Stimulated activated CD8-positive, alpha-beta memory T cell treated with anti-CD3 and anti-CD28 coated beads, Interleukin-2, amount 100 ng/mL, for 48 hours (primary cell): ENCODE measurements at places on chromosomes 3 and 15.

GRCh38 chr3:31890007-31890406 is 91.1 kb downstream of the OSBPL10 start:
- DNase-seq: no peak

DNA sequence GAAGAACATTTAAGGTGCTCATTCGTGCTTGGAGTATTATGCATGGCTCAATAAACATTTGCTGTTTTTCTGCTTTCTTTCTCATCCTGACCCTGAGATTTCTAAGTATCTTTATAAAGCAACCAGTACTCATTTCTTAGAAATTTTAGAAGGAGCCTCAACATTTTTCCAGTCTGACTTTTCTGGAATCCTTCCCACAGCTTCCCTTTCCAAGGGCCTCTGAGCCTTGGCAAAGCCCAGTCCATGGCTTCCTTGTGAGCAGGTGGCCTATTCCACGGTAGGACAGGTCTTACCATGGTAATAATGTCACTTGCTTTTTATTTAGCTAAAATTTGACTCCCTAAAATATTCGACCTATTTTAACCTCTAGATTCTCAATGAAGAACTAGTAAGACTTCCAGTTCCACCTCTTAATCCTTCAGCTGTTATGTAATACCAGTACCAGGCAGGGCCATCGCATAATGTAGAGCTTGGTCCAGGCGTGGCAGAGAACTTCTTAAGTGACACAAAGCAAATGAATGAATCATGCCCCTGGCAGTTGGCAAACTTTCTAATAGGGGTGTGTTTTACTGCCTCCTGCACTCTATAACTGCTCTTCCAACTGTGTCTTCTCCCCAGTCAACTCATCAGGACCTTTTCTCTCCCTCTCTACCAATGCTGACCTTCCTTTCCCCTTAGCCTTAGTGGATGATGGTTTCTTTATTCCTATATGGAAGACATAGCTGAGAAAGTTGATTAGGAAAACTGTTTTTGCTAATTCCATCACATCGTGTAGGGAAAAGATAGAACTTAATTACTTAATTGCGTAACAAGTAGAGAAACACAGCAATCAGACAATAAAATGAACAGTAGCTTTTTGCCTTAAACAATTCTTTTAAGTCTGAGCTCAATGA is 894 bp upstream of the TM4SF4 start:
- no peak for DNase-seq

- no peak for DNase-seq
These were observed 22.0 kb upstream of the ATP13A3 start for GRCh38 chr3:194508491-194509453.

- no peak for DNase-seq
These were observed 167.6 kb upstream of the EOMES start for GRCh38 chr3:27889745-27890144.

GRCh38 chr3:171994646-171995428 is 44.5 kb upstream of the FNDC3B start:
- DNase-seq: no peak

DNA sequence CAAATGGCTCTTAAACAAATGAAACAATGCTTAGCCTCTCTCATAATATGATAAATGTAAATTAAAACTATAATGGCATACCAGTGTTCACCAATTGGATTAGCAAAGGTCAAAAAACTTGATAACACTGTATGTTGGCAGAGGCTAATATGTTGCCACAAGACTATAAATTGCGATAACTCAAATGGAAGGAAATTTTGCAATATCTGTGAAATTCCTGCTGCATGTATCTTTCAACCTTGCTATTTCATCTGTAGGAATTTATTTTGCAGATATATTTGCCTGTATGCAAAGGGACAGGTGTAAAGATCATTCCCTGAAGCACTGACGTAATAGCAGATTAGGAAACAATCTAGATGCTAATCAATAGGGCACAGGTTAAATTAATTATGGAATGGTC is 191.4 kb upstream of the EIF1B start:
- DNase-seq: no peak

DNA sequence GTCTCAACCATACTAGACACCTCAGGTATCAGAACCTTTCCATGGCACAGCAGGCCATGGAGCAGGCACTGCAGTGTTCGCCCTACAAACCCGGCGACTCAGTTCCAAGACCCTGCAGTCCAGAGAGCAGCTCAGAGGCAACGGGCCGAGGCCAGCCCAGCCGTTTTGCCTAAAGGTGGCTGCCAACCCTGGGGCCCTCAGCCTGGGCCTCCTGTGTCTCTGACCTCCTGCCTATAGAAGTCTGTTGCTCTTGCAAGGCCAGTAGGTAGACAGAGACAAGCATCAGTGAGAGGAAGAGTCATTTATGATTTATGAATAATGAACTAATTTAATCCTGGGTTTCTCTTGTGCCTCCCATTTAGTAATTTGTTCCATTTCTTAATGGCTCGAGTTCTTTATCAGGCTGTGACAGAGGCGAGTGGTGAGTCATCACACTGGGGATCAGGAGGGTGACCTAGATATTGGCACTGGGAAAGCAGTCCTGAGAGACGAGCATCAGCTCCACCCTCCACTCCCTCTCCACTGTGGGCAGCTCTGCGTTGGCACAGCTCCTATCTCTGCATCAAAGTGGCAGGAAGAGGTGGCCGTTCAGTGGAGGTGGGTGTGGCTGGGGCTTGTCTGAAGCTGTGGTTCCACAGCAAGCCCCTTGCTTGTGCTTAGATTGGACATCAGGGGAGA is 79.8 kb downstream of the ABHD5 start:
- DNase-seq: no peak

GRCh38 chr3:194964809-194965208 is 279.1 kb downstream of the FAM43A start:
- DNase-seq: no peak

- DNase-seq: no peak
These were observed 33.4 kb upstream of the PLAAT1 start for GRCh38 chr3:193207290-193208273.

DNA sequence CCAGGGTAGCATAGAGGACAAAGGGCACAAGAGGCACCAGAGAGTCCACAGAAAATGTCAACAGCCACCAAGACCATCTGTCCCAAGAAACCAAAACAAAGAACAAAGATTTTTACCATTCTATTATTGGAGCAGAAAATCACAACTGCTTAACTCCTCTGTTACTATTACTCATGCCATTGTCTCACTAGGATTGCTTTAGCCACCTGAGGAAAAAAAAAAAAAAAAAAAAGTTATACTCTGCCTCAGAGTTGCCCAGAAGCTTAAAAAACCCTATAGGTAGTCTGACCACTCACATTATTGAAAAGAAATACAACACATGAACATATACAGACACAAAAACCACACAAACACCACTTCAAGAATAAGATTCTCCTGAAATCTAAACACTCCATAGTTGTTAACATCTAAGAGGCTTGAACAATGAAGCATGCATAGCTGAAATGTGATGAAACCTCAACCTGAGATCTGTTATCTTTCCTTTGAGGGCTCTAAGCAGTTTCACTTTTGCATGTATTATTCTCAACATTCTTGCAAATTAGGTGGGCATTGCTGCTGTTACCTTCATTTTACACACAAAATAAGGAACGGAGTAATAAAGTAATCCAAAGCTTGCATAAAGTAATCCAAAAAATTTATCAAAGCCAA is 85.4 kb downstream of the IGSF11 start:
- DNase-seq: no peak

DNA sequence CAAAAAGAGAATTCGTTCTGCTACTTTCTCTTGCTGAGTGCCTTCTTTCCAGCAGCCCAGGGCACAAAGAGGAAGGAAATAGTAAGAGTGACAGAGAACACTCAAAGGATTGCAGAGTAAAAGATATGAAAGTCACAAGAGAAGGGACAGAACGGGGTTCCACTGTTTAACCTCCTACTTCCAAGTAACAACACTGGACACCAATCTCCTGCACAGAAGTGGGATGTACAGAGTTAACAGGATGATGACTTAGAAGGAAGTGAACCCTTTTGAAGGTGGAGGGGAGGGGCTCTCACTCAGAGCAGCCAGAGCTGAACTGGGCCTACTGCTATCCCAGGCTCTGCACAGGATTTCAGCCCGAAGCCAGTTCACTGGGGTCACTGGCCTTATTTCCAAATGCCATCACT is 130.1 kb upstream of the PRICKLE2 start:
- no peak for DNase-seq

- no peak for DNase-seq
These were observed 10.8 kb downstream of the CLCN2 start for GRCh38 chr3:184350618-184351017.

- DNase-seq: no peak
These were observed 52.6 kb downstream of the ARNT2 start for GRCh38 chr15:80456517-80457492.

- no peak for DNase-seq
These were observed 20.4 kb downstream of the UACA start for GRCh38 chr15:70742928-70743327.

- DNase-seq: no peak
These were observed 20.9 kb downstream of the GPD1L start for GRCh38 chr3:32127219-32127826.

DNA sequence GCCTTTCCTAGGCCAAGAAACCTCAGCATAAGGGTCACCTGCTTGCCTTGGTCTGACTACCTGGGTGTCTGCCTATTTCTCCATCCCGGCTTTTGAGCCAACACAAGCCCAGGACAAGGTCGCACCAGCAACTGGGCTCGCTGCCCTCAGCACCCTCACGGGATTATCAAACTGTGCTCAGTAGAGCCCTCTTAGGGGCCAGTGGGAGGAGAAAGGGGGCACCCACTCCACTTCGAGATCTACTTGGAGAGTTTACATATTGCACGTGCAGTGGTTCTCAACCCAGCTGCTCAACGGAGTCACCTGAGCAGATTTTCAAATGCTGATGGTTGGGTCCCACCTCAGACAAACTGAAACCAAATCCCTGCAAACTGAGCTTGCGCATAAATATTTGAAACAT is 31.1 kb downstream of the TSPAN3 start:
- DNase-seq: no peak

DNA sequence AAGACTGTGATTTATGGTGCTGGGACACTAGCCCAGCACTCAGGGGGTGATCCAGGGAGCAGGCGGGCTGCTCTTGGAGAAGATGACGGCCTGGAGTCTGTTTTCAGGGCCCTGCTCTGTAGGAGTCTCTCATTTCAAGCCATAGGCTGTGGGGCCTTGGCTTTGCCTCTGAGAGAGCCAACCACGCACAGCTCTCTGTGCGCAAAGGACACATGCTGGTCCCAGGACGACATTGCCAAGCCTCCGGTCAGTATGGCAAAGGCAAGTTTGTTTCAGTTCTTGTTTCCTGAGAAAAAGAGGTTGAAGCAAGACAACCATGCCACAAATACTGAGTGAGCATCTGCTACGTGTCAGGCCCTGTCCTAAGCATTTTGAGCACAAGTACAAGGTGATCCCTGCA is 197.1 kb downstream of the EPHB1 start:
- no peak for DNase-seq

GRCh38 chr3:116821371-116821770 is 111.8 kb downstream of the TUSC7 start:
- DNase-seq: no peak

DNA sequence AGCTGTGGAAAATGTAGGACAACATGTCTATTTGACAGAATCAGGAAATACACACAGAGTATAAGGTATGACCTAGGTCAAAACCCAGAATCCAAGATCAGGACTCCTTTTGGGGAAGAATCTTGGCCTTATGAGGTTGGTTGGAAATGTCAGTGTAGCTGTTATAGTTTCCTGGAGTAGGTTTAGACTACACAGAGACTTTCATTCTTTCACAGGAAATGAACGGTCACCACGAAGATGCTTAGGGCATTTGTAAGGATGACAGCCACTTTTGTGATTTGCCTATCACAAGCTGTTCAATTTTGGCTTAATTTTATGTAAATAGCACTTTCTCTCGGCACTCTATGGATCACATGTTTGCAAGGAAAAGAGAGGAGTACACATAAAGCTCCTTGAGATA is 18.6 kb upstream of the ZBTB20 start:
- no peak for DNase-seq

- no peak for DNase-seq
These were observed 36.1 kb upstream of the LIMD1 start for GRCh38 chr3:45558431-45558830.

DNA sequence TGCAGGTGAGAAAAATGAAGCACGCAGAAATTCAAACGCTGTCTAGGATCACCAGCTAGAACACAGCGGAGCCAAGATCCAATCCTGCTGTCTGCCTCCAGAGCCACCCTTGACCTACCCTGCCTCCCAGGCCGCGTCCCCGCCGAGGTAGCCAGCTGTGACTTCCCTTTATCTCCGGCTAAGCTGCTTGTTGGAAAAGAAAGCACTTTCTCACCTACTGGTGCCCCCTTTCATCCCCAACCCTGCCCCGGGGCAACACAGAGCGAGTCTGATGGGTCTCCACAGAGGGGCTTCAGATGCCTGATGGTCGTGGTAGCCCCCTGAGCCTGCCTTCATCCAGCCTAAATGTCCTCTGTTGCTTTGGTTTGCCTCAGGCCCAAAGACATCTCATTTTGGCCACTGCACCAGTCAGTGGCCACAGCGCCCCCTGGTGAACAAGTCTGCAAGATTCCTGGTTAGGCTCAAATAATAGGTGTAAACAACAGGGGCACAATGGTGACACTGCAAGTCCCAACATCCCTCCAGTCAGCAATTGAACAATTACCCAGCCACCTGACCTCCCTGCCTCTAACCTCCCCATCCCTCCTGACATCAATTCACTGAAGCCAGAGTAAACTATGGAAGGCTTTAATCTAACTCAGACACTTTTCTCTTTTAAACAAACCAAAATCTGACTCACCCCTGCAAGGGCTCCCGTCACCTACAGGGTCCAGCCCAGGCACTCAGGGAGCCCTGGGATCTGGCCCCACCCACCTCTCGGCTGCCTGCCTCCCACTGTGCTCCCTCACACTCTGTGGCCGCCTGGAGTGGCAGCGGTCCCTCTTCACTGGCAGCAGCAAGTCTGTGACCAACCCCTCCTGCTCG is 27.3 kb upstream of the BCL2L10 start:
- peak; percentile 64 for DNase-seq

DNA sequence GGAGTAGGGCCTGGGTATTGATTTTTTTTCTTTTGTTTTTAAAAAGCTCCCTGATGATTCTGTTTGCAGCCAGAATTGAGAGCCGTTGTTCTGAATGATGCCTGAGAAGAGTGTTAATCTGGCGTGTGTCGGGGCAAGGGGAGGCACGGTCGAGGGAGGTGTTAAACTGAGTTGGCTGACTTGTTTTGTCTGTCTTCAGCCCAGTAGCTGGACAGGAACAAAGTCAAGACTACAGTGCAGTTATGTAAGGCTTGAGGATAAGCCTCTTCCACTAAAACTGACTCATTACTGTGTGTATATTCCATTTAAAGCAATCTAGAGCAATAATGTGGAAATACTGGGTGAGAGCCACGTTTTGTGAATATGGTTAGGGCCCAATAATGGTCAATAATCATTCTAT is 119.0 kb upstream of the DLG1 start:
- no peak for DNase-seq

GRCh38 chr3:107600780-107601179 is 78.0 kb downstream of the BBX start:
- no peak for DNase-seq
